D721Med (cell line): ENCODE measurements at places on chromosomes 2 and 18.

- DNase-seq: no peak
Measured at GRCh38 chr2:9668687-9669345, 38.0 kb upstream of the YWHAQ start.

DNA sequence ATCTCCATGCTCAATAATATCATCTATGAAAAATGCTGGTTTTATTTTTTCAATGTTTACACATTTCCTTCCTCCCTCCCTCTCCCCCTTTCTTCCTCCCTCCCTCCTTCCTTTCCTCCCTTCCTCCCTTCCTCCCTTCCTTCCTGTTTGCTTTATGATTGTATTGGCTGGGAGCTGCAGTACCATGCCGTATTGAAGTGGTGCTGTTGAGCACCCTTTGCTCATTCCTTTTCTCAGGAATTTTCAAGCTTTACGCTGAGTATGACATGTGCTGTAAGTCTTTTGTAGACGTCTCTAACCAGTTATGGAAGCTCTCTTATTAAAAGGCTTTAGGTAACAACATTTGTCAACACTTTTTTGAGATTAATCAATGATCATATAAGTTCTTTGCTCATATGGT is 100.4 kb downstream of the SNTG2 start:
- no peak for DNase-seq

DNA sequence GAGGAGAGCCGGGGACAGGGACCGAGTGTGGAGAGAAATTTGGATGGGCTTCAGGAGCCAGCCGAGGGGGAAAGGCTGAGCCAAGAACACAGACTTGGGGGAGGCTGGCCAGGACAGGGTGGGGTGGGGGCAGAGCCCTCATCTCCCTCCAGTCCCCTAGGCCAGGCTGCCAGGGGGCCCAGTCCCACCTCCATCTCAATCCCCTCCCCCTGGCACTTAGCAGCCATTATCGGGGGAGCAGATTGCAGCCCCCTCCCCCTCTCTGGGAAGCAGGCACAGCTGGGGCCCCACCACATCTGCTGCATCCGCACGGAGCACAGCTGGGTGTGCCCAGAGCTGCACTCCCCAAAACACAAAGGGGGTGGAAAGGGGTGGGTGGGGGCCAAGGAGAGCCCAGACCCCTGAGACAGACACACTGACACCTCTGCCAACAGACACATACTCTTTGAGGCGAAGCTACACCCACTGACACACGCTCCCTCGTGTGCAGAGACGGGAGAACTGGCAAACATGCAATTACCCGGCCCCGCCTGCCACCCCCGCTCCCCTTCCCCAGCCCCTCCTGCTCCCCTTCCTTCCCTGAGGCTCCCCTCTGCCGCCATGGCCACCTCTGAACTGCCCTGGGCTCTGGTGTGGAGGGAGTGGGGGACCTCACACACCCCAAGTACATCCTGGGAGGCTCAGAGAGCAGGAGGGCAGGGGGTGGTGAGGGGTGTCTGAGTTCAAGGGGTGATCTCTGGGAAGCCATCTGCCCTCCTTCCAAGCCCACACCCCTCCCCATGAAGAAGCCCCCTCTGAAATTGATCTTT is 5.1 kb upstream of the ASIC4 start:
- no peak for DNase-seq

DNA sequence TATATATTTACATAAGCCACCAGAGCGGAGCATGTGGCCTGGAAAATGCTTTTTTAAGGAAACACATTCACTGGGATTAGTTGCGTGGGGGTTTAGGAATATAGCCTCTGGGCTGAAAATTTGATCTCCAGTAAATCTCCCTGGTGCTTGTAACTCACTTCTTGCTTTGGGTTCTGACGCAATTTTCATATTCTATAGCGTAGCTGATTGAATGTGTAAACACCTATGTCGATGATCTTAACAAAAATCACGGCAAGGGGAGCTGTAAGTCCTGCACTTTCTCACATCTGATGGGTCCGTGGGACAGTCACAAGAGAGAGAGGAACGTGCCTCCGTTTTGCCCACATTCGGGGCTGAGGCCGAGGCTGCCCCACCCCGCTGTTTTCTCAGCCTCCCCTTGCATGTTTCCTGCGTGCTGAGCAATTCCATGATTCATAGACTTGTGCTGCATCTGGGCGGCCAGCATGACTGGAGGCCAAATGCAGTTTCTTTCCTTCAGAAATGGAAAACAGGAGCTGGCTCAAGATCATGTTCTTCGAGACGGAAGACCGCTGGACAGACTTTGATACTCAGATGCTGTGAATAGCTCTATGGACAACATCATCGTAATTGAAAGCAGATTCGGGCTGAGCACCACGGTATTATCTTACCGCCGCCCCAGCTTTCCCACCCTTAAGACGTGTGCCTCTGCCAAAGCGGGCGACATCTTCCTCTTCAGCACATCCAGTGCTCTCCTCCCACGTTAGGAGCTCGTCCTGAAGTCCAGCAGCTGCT is 109.2 kb downstream of the TMEM18 start:
- DNase-seq: no peak
